ENCODE measurements at places on chromosomes 2 and 18.

DNA sequence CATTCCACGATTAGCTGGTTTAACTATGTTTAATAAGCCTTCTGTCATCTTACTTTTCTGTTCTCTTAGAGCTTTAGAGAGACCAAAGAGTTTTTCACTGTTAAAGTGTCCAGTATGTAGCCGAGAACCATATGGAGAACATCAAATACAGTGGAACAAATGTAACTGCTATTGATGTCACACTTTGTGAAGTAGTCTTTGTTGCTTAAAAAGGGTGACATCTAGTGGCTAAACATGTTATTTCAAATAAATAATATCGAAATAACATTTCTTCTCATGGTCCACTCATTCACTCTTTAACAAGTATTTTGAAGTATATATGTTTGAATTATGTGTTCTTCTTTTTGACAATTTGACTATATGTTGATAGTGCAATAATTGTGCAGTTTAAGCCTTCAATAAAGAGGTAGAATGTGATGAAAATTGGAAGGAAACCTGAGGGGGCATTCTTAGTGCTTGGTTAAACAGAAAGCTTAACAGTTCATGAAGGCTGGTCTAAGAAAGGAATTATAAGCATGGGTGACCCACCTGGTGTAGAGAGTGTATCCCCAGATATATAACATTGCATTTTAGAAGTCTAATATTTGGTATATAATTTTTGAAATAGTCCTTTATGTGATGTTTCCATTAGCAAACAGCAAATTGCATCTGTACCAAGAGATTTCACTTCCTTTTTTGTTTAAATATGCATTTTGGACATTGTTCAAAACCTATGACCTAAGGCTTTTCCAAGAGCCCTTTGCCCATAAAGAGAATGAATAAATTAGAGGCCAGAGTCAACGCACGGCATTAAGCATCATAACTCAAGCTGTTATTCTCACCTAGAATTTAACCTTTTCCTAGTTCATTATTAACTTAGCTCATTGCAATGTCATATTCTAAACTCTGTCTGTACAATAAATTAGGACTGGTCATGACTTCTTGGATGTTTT is 112.1 kb downstream of the KYNU start:
- DNase-seq, result peak; percentile 34

- DNase-seq, result no peak
Measured at GRCh38 chr2:48059975-48060374, 153.7 kb upstream of the FBXO11 start.

DNA sequence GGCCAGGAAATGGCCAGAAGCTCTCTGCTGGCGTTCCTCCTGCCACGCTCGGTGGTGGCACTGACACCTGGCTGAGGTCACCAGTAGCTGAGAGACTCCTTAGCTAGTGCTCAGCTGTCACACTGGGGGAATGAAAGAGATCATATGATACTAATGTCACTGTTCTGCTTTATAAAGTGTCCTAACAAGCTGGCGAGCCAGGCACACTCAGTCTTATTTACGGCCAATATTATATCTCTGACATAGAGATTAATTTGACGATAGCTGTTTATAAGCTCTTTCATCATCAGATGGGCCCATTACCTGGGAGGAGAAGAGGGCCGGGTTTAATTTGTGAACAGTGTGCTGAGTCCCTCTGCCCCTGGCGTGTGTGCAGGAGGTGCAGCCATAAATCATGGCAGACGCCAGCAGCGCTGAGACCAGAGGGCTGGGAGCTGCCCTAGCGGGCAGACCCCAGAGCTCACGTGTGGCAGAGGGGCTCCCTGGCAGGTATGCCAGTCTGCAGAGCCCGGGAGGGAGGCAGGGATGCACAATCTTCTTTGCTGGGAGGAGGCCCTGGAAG is 246.5 kb downstream of the HAUS1 start:
- no peak for DNase-seq

GRCh38 chr2:54275541-54275940 is 19.5 kb upstream of the TSPYL6 start:
- DNase-seq, result no peak

DNA sequence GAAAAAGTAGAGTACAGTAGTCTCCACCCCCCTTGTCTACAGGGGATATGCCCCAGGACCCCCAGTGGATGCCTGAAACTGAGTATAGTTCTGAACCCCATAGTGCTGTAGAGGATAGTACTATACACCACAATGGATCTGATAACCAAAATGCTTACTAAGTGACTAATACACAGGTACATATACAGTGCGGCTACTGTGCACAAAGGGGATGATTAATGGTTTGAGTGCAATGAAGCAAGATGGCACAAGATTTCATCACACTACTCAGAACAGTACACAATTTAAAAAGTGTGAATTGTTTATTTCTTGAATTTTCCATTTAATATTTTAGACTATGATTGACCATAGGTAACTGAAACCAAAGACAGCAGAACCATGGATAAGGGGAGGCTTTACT is 446.9 kb upstream of the NRP2 start:
- DNase-seq, result no peak

DNA sequence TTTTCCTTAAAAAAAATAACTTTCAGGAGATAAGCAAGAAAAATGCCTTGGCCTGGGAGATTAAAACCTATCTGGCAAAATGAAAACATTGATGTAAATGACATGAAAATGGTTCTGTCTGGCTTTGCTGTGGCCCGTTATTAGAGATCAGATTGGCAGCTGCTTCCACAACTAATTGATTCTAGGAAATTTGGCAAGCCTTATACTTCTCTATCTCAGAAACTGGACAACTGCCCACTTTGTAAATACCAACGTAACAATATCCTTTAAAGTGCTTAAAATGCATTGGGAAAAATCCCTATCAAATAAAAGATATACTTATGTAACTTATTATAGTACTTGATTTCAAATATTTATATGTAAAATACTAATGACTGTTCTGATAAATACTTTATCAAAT is 14.2 kb upstream of the SKA1 start:
- no peak for DNase-seq

GRCh38 chr2:188881434-188881833 is 92.7 kb upstream of the COL3A1 start:
- DNase-seq, result no peak

DNA sequence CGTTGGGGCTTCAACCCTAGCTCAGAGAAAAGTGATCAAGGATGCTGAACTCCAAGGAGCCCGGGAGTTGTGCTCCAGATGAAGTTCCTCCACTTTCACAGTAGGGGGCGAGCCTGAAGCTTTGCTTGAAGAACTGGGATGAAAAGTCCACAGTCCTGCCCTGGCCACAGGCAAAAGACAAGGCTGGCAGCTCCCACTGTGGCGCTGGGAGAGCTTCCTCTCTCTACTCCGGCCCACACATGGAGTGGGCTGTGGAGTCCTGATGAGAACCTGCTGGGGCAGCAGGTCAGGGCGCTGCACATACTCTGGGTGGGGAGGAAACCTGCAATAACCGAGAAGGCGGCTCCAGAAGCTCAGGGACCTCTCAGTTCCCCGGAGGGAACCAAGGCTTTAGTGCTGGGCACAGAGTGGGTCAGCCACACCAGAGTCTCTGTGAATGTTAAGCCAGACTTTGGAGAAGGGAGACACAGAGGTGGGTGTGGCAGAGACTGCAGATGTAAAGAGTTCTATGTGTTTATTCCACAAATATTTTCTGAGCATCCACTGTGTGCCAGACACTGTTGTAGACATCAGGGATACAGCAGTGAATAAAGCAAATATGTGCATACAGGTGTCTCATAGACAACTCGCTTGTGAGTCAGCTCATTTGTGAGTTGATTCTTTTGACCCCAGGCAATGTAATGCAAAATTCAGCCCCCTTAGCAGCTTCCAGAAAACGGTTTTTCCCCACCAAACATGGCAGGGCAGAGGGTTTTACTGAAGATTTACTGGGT is 48.0 kb upstream of the MRPL33 start:
- DNase-seq, result peak; percentile 48

DNA sequence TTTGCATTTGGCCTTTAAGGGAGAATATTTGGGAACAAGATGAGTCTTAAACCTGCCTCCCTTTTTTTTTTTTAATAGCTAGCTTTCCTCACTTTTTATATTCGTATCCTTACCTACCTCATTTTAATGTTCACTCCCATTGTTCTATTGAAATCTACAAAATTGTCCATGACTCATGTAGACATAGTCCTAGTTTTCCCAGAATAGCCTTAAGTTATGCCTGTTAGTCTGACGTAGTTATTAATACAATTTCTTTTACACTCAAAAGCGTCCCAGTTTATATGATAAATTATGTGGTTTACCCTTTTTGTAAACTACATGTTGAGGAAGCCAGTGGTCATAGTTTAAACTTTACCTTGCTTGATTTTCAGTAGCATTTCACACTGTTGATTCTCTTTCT is 73.4 kb downstream of the UBR3 start:
- no peak for DNase-seq

- DNase-seq, result no peak
Measured at GRCh38 chr2:142946941-142947340, 69.5 kb downstream of the KYNU start.
